ENCODE measurements at places on chromosomes 7 and 10.

DNA sequence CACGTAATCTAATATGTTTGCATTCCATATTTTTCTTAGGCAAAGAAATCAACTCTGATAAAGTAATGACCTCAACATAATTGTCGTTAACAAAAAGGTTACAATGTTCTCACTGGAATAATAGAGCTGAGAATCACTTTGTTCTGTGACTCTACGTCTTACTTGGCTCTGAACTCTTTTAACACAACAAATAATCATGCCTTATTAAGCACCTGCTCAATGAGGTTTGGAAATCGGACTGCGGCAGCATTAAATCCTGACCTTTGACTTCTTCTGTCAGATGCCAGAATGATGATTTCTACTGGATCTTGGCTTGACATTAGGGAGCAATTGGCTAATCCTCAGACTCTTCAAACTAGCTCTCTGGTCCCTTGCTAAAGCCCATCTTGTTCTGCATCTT lies 233.6 kb downstream of the SEMA3D start:
- DNase-seq, result no peak

- no peak for DNase-seq
Measured at GRCh38 chr10:34629084-34629483, 186.0 kb downstream of the PARD3 start.

DNA sequence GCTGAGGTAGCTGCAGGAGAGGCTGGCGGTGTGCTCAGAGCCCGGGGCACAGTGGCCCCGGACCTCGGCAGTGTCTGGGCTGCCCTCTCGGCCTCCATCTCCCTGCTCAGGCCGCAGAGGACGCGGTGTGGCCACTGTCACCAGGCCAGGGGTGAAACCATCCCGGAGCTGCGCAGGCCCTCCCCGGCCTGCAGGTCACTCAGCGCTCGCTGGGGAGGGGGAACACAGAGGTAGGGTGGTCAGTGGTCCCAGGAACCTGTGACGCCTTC lies 49.8 kb upstream of the DAGLB start:
- DNase-seq, result no peak

GRCh38 chr7:105011141-105011830 lies 2.7 kb upstream of the KMT2E start:
- DNase-seq, result no peak

DNA sequence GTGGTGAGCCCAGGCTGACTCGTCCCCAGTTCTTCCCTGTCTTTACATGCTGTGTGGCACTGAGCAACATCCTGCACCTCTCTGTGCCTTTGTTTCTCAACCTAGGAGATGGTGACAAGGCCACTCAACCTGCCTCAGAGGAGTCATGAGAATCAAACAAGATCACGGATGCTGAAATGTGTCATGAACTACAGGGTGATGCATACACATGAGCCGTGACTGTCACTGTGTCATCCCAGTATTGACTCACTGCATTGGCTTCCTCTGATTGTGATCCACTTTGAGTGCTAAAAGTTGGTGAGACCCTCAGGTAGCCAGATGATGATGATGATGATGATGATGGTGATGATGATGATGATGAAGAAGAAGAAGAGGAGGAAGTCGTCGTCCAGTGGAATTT lies 11.5 kb downstream of the C10orf71 start:
- no peak for DNase-seq

DNA sequence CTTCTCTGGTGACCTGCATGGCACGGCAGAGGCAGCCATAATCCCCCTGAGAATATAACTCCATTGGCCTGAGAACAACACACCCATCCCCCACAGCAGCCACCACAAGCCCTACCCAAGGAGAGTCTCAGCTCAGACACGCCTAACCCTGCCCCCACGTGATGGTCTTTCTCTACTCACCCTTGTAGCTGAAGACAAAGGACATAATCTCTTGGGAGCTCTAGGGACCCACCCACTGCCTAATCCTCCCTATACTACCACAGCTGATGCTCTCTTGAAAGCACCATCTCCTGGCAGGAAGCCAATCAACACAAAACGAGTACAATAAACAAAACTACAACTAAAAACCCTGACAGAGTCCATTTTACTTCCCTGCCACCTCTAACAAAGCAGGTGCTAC lies 30.7 kb upstream of the HPSE2 start:
- DNase-seq, result no peak

DNA sequence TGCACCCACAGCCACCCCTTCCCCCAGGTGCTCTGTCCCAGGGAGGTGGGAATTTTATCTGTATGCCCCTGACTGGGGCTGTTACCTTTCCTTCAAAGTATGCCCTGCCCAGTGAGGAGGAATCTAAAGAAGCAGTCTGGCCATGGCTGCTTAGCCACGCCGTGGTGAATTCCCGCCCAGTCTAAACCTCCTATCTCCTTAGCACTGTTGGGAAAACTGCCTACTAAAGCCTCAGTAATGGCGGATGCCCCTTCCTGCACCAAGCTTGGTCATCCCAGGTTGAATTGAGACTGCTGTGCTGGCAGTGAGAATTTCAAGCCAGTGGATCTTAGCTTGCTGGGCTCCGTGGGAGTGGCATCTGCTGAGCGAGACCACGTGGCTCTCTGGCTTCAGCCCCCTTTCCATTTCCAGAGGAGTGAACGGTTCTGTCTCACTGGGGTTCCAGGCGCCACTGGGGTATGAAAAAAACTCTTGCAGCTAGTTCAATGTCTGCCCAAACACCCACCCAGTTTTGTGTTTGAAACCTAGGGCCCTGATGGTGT lies 87.2 kb downstream of the ABCC2 start:
- DNase-seq, result no peak

DNA sequence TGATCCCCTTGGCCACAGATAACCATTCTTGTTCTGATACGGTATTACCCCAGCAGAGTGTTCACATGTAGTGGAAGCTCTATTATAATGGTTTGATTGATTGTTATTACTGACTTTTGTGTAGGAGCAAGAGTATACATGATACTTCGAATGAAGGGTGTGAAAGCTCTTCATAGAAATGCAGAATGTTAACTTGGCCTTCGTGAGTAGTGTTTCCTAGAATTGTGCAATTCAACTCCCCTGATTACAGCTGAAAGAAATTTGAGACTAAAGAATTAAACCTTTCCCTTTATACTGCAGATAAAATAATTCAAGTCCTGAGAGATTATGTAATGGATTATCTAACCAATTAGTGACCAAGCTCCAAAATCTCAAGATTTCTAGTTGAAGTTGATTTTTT lies 38.2 kb downstream of the MKLN1 start:
- DNase-seq, result no peak

DNA sequence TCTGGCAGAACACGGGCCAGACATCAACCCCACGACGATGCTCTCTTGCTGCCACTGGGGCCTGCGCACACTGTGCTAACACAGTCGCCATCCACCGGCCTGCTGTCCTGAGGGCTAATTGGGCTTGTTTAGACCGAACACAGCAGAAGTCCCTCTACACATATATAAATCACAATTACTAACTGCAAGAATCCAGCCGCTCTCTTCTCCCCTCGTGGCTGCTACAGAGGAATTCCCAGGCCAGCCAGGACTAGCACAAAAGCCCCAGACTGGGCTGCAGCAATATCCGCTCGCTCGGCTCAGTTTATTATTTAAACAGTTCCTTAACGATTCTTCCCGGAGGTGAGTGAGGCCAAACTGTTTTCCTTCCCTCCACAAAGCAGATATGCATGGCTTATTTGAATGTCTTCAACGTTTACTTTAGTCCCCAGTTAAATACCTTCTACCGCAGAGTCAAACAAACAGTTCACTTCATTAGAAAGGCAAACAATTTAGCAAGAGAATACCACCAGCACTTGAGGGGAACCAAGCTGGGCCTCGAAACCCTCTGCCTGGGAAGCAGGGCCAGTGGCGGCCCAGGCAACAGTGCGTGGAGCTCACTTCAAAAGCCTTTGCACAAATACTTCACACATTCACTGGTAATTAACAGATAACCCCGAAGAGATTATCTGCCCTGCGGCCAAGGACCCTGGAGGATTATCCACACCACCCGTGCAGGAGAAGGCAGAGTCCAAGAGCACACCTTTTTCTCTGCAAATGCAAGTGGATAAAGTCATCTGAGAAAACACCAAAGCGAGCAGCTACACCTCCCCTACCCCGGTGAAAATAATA lies 145.3 kb downstream of the GLI3 start:
- no peak for DNase-seq

DNA sequence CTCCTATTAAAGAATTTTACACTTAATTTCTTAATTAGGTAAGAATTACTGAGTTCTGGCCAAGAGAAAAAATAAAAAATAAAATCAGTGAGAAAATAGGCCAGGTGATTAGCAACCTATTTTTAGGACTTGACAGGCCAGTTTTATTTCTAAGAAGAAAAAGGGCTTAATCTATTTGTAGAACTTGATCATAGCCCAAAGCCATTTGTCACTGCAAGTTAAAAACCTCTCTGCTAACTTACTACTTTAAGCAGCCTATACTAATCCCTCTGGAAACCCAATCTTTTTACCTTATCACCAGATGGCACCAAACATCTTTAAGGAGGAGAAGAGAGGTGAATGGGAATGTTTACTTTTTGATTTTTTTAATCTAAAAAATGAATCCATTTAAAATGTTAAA lies 222.1 kb upstream of the RHOBTB1 start:
- DNase-seq, result no peak

- no peak for DNase-seq
Measured at GRCh38 chr7:149599636-149600206, 102.1 kb upstream of the ZNF746 start.

GRCh38 chr7:94510582-94511496 lies 1.2 kb downstream of the CASD1 start:
- peak; percentile 14 for DNase-seq

GRCh38 chr10:33257439-33258080 lies 76.9 kb downstream of the NRP1 start:
- no peak for DNase-seq

GRCh38 chr7:47283497-47284131 lies 298.3 kb downstream of the TNS3 start:
- DNase-seq, result no peak

GRCh38 chr10:30556189-30556588 lies 73.4 kb downstream of the LYZL2 start:
- no peak for DNase-seq

DNA sequence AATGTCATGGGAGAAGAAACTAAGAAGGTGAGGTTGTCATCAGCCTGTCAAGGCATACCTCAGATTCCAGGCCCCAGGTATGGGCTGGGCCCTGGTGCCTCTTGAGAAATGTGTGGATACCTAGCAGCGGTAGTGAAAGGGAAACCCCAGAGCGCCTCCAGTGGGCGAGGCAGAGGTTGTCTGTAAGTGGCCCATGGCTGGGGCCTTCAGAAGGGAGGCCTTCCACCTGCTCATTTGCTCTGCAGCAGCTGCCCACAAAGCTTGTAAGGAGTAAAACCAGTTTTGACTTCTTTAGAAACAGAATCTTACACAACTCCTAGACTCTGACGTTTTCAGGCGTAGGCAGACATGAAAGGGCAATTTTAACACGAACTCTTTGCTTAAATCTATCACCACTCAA lies 509.9 kb downstream of the PARD3 start:
- DNase-seq, result no peak

- DNase-seq, result no peak
Measured at GRCh38 chr7:16648551-16648950, 2.6 kb downstream of the BZW2 start.

- no peak for DNase-seq
Measured at GRCh38 chr7:78095549-78095948, 297.0 kb downstream of the PHTF2 start.

GRCh38 chr7:151166629-151167196 lies 781 bp downstream of the GBX1 start:
- DNase-seq, result no peak

DNA sequence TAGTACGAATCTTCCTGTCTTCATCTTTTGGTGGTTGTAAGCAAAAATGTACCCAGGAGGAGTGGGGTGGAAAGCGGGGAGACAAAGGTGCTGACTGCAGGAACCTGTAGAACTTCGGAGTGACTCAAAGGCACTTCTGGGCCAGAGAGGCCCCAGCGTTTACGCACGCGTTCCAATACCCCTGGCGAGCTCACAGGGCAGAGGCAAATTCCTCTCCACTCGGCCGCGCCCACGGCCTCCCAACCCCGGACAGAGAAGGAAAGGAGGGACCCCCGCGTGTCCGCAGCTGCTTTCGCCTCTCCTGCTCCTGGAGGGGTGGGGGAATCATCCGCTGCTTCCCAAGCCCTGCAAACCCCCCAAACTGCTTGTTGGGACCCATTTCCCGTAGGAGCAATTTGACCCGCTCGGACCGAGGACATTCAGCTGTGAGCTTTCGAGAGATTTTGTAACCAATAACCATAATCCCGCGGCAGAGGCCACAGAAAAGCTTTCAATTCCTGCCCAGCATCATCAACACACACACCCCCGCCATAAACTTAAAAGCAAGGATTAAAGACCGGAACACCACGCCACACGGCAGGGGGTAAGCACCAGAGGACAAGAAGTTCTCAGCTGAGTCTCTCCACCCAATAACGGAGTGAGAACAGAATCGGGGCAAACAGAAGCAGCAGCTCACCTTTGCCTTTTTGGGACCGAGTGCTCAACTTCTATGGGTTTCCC lies 2.3 kb downstream of the IGF2BP3 start:
- no peak for DNase-seq

DNA sequence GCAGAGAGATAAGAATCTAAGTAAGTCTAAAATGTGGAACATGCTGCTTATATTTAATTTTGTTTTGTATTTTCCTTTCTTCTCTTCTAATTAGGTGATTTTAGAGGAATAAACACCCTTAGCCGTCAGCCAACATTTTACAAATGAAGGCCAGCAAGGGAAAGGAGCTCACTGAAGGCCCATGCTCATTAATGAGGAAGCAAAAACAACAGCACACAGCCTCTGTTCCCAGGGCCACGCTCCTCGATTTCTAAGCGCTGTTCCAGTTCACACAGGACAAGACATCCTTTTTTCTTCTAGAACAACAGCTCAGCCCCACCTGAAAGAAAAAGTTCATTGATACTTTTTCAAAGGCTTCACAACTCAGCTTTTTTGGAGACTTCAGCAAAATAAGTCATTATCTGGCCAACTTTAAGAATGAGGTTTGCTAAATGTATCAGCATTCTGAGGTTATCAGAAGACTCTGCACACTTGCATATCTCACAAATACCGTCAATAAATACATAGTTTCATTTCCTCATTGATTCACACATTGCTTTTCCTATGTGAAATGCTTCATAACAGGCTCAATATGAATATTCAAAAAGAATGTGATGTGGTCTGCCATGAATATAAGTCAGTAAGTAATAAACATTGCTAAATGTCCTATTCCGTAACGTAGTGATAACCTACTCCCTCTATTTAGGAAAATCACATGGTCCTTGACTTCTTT lies 34.8 kb upstream of the SFMBT2 start:
- DNase-seq, result no peak

GRCh38 chr10:49177391-49178355 lies 10.5 kb downstream of the TMEM273 start:
- no peak for DNase-seq

DNA sequence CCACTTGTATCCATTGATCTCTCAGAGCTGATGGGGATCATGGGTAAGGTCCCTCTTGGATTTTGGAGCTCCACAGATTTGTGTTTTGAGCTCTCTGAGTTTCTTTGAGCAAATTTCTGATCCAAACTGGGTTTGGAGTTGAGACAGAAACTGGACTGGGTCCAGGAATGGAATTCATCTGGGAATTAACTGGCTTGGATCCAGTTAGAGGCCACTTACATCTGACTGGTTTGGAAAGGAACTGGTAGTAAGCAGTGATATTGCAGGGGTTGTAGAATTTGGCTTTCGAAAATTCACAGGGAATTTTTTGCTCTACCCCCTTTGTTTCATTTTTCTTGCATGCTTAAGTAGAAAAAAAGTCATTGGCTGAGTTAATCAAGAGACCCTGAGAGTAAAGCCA lies 245.6 kb downstream of the SEMA3D start:
- no peak for DNase-seq

GRCh38 chr7:113143486-113144257 lies 25.3 kb upstream of the SMIM30 start:
- DNase-seq, result no peak
